Coronary artery (tissue), 2 donors: ENCODE measurements at places on chromosomes 4 and X.

- no peak for DNase-seq
These were observed 21.0 kb downstream of the SEC24D start for GRCh38 chr4:118814891-118815290.

DNA sequence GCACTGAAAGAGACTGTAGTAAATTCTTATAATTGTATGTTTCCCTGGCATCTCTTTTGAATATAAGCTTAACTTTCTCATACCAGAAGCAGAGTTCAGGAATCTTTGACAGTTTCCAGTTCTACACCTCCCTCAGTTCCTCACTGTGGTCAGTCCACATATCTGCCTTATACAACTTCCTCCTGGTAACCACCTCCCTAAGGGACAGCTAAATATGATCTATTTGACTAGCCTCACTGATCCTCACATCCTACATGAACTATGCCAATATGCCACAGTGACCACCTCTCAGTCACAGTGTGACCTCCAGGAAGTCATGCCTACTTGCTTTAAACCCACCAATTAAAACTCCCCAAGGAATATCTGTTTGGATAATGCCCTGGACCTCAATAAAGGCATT lies 51.6 kb upstream of the HDAC8 start:
- no peak for DNase-seq

DNA sequence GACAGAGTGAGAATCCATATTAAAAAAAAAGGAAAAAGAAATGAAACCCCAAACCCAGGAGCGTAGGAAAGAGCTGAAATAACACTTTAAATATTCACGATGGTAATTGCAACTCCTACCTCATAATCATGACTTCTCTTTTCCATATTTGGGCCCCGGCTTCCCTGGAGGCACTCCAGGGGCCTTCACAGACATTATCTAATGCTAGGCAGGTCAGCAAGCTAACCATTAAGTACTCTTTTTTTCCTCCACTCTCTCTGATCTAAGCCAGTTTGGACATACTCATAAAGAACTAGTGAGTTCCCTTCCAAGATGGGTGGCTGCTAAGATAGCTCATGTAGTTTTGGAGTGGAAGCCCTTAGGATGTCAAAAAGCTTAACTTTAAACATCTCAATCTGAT lies 83.2 kb downstream of the SH3KBP1 start:
- no peak for DNase-seq

- DNase-seq = no peak
These were observed 26.4 kb upstream of the CLCN4 start for GRCh38 chrX:10130354-10130753.

DNA sequence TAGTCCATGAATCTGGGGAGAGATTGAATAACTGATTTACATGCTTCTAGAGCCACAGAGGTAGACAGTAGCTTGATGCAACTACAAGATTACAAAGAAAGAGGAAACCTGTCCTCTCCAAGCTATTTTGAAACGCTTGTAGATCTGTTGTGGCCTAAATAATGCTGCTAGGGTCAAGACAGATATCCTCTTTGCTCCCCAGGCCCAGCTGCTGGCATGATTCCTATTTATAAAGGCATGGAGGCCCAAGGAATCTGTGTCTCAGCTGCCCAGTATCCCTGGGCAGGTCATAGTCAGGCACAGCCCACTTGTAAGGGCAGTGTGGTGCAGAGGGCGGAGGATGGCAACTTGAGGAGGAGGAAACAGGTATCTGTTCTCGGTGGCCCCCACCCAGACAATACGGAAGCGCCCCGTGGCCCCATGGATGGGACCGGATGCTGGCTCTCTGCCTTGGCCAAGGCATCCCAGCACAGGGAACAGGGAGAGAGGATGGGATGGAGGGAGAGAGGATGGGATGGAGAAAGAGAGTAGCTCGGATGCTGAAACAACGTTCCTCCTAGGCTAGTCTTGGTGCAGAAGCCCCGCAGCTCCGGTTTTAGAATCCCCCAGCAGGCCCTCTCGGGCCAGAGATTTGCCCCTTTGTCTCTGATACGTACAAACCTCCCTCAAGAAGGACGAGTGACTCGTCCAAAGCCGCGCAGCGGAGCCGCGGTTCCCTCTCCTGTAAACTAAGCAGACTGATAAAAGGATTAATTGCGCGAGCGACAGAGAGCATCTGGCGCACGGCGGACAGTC lies 767 bp upstream of the SMIM20 start:
- DNase-seq = no peak

DNA sequence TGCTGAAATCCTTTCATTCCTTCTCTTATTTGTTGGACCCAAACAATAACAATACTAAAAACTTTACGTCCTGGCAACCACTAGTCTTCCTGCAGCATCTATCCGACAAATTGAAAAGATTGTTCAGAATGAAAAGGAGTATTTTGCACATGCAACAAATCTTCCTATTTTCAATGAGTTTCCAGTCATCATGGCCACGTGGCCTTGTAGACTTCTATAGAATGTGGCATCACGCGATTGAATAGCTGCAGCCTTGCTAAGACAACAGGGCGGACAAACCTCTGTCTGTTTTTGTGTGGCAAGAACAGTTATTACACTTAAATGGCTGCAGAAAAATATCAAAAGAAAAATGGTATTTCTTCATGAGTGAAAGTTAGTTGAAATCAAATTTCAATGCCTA lies 297.9 kb upstream of the LCORL start:
- no peak for DNase-seq

DNA sequence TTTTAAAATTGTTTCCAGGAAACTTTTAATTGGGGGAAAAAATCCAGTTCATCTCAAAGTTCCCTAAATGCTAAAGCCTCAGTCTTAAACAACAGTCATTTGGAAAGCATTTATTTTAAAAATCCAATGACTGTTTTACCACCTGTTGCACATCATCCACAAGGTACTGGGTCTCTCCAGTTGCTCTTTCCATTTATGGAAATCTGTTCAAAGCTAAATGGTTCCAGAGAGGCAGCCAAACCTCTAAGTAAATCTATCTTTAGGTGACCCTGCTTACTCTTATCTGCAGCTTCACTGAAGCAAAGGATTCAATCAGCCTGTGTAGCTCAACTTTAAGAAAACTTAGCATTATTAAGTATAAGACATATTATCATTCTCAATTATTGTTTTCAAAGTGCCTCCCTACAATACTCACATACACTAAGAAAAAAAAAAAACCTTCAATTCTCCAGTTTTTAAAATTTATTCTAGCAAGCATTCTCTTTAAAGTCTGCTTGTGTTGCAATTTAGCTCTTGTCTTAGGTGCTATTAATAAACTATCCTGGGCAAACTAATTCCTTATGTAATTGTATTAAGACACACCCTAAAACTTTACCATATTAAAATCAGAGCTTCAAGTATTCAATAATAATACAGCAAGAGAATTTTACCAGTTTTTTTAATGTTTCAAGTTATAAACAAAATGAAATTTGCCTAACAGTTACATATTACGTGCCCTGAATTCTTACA lies 60.6 kb downstream of the NOCT start:
- no peak for DNase-seq

GRCh38 chrX:71953946-71954345 lies 43.3 kb downstream of the NHSL2 start:
- no peak for DNase-seq

DNA sequence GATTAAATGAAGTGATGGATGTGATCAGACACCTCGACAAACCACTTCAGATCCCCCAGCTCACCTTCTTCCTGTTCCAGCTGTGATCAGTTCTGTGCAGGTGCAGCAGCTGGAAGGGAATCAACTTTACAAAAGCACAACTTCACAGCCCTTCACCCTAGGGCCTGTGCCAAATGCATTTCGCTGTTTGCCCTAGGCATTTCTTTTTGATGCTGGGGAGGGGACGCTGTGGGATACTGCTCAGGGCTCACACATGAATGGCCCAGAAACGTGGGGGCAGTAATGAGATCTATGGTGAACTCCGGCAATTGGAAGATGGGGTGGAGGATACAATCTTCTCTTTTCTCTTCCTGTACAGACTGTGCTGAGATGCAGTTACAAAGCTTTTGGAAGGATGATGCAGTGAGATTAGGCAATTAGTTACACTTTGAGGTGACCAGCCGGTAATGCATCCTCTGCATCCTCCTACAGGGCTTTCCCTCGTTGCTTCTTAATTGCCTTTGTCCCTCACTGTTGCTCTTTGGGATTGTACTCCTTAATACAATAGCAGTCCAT lies 215.1 kb upstream of the PITX2 start:
- no peak for DNase-seq

GRCh38 chrX:19193565-19193964 lies 71.3 kb upstream of the ADGRG2 start:
- no peak for DNase-seq

- no peak for DNase-seq
These were observed 108.4 kb upstream of the BMP2K start for GRCh38 chr4:78667764-78668163.

- DNase-seq = no peak
These were observed 41.5 kb upstream of the FHDC1 start for GRCh38 chr4:152894673-152895072.

DNA sequence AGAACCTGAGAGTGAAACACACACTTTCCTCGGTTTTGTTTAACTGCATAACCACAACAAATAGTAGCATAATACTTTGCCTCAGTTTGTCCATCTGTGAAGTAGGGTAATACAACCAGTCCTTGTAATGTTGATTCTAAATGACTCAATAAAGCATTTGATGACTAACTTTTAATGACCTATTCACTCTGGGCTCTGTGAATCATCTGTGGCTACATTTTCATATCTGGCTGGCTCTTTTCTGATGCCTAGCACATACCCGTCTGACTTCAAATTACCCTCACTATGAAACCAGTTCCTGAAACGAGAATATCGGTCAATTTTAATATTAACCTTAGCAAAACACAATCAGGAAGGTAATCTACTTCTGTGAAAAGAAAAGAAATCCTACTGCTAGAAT lies 151.0 kb downstream of the SH2D1A start:
- DNase-seq = no peak

DNA sequence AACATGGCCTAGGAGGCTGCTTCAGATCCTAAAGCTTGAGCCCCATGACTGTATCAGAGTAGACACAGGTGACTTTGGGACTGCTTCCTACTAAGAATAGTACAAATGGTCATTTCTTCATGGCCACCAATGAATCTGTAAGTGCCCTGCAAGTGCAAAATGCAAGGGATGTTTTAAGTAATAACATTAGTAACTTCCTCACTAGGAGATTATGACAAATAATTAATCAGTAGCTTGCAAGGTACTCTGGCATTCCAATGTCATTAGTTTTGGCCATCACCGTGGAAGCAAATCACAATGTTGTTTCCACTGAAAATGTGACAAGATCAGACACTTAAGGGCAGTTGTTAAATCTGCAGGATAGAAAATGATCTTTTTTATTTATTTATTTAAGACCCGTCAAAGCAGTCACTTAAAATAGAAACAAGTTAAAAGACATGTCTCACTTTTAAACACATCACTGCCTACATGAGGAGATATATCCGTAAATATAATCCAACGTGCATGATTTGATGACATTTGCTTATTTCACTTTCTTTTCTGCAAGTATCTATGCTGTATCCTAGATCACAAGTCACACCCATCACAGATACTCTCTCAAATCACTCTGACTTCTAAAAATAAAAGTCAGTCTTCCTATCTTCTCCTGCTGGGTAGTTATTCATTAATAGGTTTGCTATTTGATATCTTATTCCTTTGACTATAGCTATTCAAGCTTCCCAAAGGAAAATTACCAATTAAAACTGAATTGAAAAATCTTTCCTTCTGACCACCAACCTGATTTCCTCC lies 400.6 kb downstream of the IL15 start:
- no peak for DNase-seq

GRCh38 chr4:100494166-100494565 lies 23.7 kb downstream of the EMCN start:
- DNase-seq = no peak

DNA sequence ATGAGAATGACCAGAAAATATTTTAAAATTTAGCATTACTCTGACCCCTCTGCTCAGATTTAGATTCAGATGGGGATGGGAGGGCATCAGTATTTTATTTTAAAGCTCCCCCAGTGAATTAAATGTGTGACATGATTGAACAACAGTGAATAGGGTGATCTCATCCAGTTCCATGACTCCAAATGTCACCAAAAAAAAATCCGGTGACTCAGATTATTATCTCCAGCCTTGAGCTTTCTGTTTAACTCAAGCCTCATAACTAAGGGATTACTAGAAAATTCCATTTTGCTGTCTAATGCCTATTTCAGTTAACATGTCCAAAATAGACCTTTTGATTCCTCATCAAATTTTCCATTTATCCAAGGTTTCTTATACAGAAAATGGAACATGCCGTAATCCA lies 121.8 kb upstream of the TMEM47 start:
- DNase-seq = no peak

GRCh38 chr4:69025191-69025998 lies 70.9 kb upstream of the UGT2B7 start:
- DNase-seq = no peak

DNA sequence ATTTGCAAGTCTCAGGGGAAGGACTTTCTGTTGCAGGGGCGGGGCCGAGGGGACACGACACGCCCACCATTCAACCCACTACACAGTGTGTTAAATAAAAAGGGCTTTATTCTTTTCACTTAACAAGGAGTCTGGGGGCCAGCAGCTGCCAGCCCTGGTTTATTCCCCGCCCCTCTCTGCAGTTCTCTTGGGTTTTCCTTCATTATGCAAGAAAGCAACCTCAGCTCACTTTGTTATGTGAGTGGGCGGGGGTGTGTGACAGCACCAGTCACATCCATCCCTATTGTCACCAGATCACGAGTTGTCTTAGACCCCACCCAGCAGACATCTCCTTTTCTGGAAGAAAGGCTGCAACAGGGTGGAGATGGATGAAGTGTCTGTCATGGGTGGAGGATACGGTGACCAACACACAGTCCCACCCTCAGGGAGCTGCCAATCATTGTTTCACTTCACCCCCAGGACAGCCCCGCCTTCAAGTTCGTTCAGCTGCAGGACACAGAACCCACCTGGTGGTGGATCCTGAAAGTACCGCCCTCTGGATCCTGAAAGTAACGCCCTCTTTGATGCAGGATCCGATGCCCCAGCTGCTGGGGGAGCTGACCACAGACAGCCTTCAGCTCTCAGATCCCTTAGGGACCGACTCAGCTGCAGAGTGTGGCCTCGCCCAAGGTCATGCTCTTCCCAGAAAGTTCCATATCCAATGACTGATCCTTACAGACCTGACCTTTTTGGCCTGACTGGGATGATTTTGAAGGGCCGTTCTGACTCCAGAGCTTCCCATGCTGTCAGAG lies 79.6 kb downstream of the SMIM20 start:
- DNase-seq = peak; percentile 67

DNA sequence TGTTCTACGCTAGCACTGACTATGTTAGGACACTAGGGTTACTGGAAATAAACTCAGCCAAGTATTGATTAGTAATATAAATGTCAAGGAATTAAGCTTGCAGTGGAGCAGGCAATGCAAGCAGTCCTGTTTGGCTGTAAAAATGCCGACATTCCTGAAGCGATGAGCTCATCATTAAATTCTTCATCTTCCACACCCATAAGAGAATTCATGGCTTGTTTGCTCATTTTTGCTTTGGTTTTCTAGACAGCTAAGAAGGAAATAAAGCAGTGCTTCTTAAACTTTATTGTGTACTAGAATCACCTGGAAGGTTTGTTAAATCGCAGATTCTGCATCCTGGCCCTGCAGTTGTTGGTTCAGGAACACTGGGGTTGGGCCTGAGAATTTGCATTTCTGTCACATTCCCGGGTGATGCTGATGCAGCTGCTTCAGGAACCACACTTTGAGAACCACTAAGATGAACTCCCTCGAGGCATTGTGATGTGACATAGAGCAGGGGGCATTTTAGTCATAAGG lies 17.8 kb downstream of the ANXA3 start:
- no peak for DNase-seq
